ENCODE measurements at places on chromosomes 7 and 10.

GRCh38 chr10:131855461-131856401 lies 45.1 kb upstream of the PPP2R2D start:
- no peak for DNase-seq

- no peak for DNase-seq
Measured at GRCh38 chr7:47170516-47170915, 411.4 kb downstream of the TNS3 start.

DNA sequence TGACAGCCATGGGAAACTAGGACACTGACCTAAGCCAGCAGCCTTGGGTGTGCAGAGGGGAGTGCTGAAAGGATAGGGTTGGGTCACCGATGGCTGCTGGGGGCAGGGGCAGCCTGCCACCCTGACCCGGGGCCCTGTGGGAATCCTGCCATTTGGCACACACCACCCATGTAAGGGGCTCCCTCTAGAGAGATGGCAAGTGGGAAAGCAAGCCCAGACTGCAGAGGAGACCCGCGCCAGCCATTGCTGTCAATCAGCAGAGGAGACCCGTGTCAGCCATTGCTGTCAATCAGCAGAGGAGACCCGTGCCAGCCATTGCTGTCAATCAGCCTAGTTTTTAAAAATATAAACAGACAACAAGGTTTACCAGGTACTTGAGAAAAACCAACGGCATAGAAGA lies 27.4 kb upstream of the PRKAG2 start:
- DNase-seq = no peak

- DNase-seq = no peak
Measured at GRCh38 chr10:34148305-34148657, 666.8 kb downstream of the PARD3 start.

GRCh38 chr10:75605096-75605495 lies 173.7 kb downstream of the LRMDA start:
- DNase-seq = no peak

- no peak for DNase-seq
Measured at GRCh38 chr10:93771354-93771753, 13.6 kb downstream of the LGI1 start.

GRCh38 chr7:55532150-55532917 lies 40.0 kb downstream of the VOPP1 start:
- DNase-seq = no peak

DNA sequence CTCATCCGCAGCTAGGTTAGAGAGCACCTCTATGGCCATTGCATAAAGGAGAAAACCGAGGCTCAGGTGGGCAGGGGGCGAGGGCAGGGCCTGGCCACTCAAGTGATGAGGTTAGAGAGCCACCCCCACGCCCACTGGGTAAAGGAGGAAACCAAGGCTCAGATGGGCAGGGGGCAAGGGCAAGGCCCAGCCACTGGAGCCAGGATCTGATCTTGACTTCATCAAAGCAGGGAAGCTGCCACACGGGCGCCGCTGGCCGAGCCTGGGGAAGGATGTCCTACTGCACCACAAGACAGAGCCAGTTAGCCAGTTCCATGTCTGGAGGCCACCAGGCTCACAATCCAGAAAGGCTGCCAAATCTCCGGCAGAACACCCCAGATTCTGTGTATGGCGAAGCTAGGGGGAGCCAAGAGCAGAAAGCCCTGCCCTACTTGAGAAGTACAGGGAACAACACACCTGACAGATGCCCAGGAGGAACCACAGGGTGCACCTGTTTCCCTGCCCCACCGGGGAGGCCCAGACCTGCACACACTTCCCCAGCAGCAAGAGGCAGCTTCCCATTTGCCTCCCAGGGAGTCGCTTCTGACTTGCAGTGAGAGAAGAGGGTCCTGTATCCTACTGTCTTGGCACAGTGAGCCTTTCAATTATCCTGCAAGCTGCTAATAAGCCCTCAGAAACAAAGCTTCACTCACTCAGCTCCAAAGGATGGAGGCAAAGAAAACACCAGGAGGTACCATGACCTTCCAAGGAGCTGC lies 101.9 kb downstream of the TNS3 start:
- no peak for DNase-seq

GRCh38 chr7:136874393-136875032 lies 6.1 kb downstream of the CHRM2 start:
- no peak for DNase-seq

DNA sequence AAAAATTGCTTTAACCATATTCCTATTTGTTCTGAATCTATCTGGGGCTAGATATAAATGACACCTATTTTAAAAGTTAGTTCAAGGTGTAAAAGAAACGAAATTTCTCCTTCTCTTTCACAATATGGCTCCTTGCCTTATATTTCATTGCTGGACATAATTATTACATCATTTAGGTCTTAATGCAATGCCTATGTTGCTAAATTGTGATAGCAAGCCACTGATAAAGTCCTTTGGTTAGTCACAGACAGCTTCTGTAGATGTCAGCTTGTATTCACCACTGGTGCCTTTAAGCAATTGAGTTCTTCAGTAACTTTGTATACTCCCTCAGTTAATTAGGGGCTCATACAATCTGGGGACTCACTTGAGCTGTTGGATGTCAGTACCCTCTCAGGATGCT lies 1236.6 kb downstream of the GATA3 start:
- DNase-seq = no peak

- DNase-seq = no peak
Measured at GRCh38 chr10:13654118-13654830, 67.5 kb downstream of the PRPF18 start.

- no peak for DNase-seq
Measured at GRCh38 chr7:51016546-51016945, 233.8 kb upstream of the GRB10 start.

- DNase-seq = peak; percentile 75
Measured at GRCh38 chr10:96651998-96652431, 65.2 kb upstream of the TM9SF3 start.

DNA sequence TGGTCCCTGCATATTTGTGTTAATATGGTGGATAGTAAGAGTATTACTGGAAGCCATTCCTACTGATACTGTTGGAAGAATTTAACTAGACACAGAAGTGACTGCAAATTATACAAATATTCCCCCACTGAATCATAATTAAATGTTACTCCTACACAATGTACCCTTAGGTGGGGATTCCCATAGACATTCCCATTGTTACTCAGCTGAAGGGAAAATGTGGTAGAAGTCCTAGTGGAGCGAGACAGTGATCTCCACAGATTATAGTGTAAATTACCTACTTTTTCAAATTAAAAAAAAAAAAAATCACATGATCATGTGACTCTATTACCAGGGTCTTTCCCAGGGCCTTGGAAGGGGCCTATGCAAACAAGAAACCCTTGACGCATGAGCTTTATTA lies 611.8 kb downstream of the LRMDA start:
- DNase-seq = no peak

GRCh38 chr10:128993911-128994538 lies 473.0 kb upstream of the MGMT start:
- no peak for DNase-seq

DNA sequence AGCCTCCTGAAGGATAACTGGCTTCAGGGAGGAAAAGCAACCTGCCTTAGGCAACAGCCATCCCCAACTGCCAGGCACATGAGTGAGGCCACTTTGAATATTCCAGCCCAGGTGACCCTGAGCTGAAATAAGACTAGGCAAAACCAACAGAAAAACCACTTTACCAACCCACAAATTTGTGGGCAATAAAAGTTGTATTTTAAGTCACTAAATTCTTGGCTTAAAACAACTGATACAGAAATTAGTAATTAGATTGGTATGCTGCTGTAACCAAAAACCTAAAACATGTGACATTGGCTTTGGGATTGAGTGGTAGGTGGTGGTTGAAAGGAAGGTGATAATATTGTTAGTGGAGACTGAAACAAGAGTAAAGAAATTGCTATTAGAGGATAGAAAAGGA lies 39.9 kb downstream of the ABCB4 start:
- DNase-seq = no peak

GRCh38 chr7:108104324-108104723 lies 25.8 kb downstream of the LAMB4 start:
- DNase-seq = no peak

DNA sequence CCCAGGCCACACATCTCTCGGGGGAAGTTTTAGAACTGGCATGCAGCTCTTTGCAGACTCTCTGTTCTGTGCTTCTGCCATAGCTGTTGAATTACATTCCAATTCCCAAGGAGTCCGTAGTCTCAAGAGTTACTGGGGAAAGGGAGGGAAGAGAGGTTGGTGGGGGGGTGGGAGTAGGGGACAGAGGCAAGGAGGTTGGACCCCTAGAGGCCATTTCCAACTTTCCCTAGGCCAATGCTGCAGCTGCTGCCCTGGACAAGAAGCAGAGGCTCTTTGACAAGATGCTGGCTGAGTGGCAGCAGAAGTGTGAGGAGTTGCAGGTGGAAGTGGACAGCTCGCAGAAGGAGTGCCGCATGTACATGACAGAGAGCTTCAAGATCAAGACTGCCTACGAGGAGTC lies 23.8 kb downstream of the MYH16 start:
- DNase-seq = no peak

- no peak for DNase-seq
Measured at GRCh38 chr10:3248526-3249306, 76.1 kb upstream of the PITRM1 start.

DNA sequence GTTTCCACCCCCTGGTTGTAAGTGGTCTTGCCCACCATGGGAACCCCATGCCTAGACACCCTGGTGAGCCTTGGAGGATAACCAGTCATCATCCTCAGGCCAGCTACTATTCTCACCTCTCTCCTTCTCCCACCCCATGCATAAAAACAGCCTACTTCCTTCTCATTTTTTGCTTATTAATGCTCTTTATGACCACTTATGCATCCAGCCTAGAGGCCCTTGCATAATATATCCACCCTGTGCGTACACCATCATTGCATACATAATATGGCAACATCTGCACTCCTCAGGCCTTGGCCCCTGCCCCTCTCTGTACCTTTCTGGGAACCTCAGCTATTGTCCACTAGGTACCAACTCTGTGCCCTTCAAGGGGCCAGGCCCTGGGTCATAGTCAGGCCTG lies 91.0 kb downstream of the CDH23 start:
- DNase-seq = no peak

All from CD4-positive, alpha-beta T cell treated with Interleukin-4 for 1 hour (primary cell).